Skeletal muscle cell (primary cell): ENCODE measurements at places on chromosomes 12 and 14.

DNA sequence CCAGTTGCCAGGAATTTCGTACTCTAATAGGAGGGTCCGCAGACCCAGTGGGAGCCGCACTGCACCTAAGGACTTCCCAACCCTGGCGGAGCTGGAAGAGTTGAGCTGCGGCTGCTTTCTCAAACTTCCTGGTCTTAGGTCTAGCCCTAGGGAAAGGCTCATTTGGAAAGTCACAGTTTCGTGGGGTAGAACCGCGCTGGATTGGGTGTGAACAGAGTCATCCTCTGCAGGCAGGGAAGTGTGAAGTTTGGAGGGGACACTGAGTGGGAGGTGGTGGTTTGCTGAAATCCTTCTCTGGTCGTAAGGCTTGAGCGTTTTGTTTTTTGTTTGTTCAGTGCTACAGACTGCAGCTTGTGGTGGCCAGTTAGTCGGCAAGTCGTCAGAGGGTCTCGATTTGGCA, 18.8 kb downstream of the PRKAB1 start:
- no peak for DNase-seq

DNA sequence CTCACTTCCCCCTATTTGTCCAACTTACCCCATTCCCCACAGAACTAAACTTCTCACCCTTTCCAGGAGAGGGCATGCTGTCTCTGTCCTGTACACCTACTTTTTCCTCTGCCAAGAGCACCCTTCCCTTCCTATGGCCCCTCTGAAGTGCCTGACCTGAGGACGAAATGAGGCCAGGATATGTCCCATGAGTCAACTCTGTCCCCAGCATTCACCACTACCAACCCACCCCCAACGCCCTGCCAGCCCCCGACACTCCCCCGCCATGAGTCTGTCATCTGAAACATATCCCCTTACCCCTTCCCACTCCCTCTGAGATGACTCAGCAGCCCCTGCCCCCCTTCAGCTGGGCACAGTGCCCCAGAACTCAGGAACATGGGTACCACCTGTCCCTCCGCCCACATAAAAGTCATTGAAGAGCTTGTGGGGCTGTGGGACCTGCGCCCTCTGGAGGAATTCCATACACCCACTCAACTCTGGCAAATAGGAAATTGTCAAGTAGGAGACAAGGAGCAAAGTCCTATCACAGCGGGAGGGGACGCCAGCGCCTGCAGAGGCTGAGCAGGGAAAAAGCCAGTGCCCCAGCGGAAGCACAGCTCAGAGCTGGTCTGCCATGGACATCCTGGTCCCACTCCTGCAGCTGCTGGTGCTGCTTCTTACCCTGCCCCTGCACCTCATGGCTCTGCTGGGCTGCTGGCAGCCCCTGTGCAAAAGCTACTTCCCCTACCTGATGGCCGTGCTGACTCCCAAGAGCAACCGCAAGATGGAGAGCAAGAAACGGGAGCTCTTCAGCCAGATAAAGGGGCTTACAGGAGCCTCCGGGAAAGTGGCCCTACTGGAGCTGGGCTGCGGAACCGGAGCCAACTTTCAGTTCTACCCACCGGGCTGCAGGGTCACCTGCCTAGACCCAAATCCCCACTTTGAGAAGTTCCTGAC, 26.3 kb downstream of the ITGA7 start:
- peak; percentile 62 for DNase-seq

- DNase-seq, result no peak
These were observed 218.5 kb downstream of the FUT8 start for GRCh38 chr14:65631040-65631439.

DNA sequence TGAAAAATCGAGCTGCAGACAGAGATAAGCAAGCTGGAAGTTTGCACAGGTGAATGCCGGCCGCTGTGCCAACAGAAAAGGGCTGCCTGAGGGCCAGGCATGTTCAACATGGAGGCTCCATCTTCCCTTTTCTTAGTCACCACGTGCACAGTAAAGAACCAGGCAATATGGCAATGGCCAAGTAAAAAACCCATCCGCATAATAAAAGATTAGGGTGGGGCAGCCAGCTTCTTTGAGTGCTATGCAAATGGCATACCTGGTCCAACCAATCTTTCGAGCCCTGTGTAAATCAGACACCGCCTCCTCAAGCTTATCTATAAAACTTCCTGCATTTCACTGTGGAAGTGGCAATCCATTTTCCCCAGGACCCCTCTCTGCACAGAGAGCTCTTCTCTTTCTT, 16.7 kb downstream of the PNP start:
- DNase-seq, result no peak

GRCh38 chr14:102565959-102566358, 26.5 kb upstream of the RCOR1 start:
- no peak for DNase-seq

DNA sequence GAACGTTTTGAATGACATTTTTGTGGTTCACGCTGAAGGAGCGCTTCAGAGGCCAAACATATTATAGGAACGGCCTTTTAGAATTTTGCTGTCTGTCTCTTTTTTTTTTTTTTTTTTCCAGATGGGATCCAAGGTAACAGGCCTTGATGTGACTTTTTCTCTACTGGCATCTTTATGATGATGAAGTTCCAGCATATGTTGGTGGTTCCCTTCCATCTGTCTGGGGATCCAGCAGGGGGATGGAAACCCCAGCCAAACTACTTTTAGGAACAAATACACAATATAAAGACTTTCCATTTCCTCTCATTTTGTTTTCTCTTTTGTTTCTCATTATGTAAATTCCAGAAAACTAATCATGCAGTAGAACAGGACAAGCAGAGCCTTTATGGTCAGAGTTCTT, 239.3 kb upstream of the PRICKLE1 start:
- DNase-seq, result no peak

- DNase-seq, result no peak
These were observed 453.0 kb downstream of the ADAMTS20 start for GRCh38 chr12:43098766-43099550.

- DNase-seq, result no peak
These were observed 12.8 kb upstream of the FBRSL1 start for GRCh38 chr12:132477017-132477702.

DNA sequence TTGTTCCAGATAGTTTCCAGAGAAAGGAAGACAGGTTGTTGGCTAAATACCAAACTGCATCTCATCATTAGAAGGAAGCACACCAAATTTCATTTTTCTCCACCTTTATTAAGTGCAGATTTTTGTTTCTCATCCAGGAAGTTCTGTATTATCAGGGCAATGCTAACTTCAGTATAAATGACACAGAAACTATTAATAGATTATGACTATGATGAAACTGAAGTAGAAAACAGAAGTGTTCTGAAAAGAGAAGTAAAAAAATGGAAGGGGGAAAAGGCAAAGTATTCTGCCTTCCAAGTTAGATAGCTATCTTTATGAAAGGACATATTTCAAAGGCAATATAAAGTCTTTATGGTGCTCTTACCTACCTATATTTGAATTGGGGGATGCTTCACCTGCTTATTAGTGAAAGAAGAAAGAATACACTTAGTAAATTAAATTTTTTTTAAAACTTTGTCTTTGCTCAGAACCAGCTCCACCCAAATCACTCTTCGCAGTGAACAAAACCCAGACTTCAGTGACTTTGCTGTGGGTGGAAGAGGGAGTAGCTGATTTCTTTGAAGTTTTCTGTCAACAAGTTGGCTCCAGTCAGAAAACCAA, 223.9 kb downstream of the PTPRO start:
- no peak for DNase-seq

DNA sequence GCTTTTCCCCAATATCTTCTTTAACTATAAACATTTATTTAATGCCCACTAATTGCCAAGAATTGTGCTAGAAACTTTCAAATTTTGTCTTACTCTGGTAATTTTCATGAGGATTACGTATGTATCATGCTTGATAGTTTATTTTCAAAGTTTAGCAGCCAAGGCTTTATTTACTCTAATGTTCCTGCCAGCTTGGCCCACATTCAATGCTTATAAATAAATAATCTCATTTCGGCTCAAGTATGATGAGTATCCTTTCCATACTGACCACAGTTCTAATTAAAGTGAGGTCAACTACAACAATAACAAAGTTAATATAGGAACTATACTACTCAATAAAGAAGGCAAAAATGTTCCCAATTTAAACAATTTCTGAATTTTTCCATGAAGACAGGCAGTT, 259.2 kb downstream of the MED13L start:
- DNase-seq, result no peak

GRCh38 chr12:110849748-110850403, 3.1 kb downstream of the CCDC63 start:
- DNase-seq, result no peak

GRCh38 chr12:23827353-23827752, 122.1 kb downstream of the SOX5 start:
- no peak for DNase-seq
